Trophoblast cell (in vitro differentiated cells and primary cell): ENCODE measurements at places on chromosomes 5 and 9.

DNA sequence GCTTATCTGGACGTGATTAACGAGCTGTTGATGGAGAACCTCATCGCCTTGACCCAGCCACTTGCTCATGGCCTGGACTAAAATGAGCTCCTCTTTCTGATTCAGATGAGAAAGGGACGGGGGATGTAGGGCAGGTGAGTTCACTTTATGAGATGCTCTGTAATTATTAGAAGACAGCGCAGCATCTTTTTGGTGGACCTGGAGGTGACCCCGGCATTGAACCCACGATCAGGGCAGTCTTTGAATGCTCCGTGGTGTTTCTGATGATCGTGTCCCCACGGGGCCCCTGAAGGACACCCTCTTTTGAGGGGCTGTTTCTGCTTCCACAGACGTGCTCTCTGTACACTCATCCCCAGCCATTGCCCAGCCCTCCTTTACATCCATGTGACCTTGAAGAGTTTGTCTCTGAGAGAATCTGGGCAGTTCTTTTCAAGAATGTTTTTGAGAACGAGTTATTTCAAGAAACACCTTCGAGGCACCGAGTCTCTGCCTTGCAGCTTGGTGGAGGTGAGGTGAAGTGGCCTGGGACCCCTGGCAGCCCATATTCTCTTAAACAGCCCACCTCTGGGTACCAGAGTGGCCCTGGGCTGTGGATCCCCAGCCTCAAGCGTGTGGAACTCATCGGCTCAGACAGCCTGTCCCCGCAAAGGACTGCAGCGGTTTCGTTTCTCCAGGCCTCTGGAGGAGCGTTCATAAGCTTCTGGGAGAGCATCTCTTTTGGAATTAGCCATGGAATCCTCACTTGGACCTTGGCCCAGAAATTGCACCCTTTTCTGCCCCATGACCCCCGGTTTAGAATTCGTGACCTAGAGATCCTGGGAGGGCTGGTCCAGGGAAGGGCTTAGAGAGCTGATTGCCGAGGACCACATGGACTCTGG lies 50.3 kb downstream of the COL5A1 start:
- no peak for DNase-seq

DNA sequence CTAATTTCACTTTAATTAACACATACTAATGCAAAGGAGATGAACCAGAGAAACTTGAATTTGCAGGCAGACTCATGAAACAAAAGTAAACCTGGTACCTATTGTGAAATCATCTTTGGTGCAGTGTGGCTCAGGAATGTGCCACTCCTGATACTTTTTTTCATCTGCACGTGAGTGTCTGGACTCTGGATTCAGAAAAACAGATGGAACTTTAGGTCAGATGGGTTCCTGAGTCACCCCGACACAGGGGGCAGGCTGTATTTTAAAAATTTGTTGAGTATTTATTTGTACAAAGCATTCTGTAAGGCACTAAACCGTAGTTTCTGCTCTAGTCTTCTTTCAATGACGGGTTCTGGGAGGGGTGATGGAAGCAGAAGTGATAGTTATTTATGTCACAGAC lies 52.2 kb upstream of the TUT7 start:
- peak; percentile 84 for DNase-seq

GRCh38 chr5:179381691-179382090 lies 36.4 kb upstream of the ADAMTS2 start:
- no peak for DNase-seq

DNA sequence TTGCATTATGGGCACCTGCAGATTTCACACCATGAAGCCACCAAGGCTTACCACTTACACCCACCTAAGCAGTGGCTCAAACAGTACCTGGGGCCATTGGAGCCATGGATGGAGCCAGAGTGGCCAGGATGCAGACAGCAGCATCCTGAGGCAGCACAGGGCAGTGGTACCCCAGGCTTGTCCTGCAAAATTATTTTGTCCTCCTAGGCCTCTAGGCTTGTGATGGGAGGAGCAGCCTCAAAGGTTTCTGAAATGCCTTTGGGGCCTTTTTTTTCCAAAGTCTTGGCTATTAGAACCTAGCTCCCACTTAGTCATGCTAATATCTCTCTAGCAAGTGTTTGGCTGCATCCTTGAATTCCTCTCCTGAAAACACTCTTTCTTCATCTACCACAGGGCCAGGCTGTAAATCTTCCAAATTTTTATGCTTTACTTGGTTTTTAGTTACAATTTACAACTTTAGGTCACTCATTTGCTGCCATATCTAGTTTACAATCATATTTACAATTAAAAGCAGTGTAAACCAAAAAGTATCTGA lies 15.7 kb downstream of the TMC1 start:
- DNase-seq: no peak

GRCh38 chr5:139131465-139131864 lies 66.7 kb downstream of the SIL1 start:
- no peak for DNase-seq

DNA sequence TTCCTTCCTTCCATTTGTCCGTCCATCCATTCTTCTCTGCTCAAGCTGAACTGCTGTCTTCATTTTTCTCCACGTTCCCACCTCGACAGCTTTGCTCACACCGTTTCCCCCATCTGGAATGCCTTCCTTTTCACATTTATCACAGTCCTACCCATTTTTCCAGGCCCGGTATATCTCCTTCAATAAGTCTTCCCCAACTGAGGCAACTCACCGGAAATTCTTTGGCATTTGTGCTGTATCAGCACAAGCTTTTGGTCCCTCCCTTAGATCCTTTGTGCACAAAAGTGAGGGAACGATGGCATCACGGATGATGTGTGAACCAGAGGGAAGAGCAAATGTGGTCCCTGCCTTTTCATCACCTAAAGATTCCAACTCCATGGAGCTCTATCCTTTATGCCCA lies 45.6 kb upstream of the INSYN2B start:
- no peak for DNase-seq

- DNase-seq: no peak
These were observed 16.8 kb upstream of the SGCD start for GRCh38 chr5:156310115-156310514.

DNA sequence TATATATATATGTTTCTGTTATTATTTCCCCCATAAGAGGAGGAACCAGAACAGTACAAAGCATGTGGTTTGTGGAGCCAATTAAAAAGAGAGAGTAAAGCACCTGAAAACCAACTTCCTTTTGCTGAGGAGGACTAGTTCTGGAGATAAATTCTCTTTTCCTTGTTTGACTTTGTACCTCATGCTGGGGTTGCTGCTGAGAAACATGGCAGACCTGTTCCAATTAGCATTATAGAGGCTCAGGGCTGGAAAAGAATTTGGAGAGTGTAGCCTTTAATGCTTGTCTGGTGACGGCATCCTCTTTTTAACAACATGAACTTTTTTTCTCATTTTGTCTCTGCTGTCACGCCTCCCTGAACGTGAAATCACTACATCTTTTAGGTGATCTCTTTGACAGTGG lies 32.8 kb upstream of the NMUR2 start:
- no peak for DNase-seq

DNA sequence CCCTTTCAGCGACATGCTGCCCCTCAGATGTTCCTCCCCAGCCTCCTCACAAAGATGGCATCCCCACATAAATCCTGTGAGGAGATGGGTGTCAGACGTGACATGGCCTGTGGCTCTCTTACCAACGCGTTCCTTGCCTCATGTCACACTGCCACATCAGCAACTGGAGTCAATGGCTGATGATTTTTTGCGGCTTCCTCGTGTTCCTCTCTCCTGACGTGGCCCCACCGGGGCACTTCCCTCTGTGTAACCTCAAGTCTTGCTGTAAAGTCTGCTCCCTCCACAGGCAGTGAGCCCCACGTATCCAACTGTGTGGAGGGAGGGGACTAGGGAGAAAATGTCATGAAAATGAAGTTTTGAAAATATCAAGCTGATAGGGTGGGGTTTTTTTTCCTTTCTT lies 53.2 kb upstream of the SHISAL2B start:
- no peak for DNase-seq

DNA sequence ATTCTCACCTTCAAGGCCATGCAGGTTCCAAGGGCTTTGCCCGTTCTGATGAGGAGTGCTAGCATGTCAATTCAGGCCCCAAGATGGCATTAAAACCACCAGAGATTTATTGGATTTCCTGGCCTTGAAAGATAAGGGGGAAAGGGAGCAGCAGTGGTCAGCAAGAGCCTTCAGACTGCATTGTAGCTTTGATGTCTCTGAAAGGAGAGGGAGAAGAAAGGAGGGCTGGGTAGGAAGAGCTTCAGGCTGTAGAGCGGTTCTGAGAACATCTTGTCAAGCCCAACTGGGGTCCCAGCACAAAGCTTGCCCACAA lies 41.8 kb upstream of the FGF1 start:
- DNase-seq: no peak

DNA sequence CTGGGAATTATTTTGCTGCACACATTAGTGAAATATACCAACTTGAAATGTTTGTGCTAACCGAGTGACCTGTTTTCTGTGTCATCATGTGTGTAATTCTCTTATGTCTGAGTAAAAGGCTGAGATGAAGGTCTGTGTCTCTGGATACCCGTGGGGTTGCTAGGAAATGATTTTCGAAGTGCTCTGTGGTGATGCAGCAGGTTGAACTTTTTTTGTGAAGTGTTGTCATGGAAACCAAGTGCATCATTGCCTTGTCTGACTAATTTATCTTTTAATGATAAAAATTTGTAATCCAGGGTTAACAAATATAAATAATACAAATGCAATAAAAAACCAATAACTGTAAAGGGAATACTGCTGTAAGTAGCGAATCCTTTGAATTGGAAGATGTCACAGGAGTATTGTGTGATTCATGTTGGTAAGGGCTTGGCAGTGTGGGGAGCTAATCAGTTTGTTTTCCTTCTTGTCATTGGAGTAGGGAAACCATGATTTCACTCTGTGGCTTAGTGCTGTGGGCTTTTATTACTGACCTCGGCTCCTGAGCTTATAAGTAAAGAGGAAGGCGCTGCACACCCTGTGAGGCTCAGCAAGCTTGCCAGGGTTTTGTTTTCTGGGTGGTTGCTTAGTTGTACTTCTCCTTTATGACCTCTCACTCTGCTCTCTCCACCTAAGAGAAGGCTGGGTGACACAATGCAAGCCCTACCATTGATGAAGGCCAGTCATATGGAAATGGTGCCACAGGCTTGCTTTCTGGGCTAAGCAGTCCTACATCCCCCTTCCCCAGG lies 22.3 kb downstream of the PDE8B start:
- no peak for DNase-seq

GRCh38 chr5:53008751-53009150 lies 19.6 kb downstream of the ITGA2 start:
- DNase-seq: no peak

DNA sequence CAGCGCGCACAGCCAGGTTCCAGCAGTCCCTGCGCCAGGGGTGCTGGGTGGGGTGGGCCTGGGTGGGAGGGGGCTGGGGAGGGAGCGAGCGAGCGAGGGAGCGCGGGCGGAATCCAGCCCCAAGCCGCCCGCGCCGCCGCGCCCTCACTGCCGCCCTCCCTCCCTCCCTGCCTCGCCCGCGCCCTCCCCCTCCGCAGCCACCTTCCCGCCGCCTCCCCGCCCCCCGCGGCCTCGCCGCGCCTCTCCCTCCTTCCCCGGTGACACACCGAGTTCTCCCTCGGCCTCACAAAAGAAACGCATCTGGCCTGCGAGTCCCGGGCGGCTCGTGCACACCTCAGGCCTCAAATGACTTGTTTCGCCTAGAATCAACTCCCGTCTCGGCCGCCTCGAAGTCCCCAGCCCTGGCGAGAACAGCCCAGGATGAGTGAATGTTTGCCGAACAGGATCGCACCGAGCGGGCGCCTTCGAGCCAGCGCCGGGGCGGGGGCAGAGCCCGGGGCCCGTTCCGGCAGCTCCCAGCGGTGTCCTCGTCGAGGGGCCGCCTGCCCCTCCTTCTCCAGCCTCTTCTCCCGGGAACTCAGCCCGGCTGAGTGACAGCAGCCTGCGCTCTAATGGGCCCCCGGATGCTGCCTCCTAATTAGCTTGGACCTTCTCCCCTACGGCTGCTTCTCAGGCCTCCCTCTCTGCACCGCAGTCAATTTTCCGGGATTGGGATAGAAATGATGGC lies 371 bp upstream of the PITX1 start:
- no peak for DNase-seq

GRCh38 chr5:137954131-137954879 lies 65.0 kb downstream of the PKD2L2 start:
- no peak for DNase-seq

GRCh38 chr9:126561582-126561981 lies 52.1 kb upstream of the LMX1B start:
- DNase-seq: no peak

DNA sequence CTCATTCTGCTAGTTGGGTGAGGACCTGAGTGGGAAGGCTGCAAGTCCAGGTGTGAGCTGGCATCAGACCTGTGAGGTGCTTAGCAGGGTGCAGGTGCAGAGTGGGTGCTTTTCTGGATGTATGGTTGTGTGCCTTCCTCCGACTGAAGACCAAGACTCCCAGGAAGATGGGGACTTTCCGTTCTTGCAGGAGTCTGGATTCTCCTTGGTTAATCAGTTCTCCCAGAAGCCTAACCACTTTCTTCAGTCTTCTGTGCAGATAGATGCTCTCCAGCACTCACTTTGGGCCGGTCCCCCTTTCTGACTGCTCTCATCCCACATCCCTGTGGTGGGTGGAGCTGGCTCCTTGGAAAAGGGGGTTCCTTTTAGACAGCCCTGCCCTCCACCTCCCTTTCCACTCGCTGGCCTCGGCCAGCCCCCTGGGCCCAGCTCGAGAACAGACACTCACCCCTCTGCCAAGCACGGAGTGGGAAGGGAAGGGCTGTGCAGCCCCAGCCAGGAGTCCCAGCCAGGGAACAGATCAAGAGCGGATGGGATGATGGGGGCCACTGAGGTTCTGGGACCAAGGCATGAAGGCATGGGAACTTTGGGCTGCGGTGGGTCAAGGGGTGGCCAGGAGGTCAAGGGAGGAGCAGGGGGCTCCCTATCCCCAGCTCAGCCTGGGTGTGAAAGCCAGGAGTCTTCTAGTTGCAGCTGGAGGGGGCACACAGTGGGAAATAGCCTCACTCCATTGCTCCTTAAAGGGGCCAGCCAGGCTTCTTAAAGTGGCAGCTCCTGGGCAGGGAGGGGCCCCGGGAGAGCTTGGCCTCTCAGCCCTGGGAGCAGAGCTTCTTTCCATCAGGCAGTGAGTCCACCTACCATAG lies 62.4 kb downstream of the FGF18 start:
- no peak for DNase-seq

DNA sequence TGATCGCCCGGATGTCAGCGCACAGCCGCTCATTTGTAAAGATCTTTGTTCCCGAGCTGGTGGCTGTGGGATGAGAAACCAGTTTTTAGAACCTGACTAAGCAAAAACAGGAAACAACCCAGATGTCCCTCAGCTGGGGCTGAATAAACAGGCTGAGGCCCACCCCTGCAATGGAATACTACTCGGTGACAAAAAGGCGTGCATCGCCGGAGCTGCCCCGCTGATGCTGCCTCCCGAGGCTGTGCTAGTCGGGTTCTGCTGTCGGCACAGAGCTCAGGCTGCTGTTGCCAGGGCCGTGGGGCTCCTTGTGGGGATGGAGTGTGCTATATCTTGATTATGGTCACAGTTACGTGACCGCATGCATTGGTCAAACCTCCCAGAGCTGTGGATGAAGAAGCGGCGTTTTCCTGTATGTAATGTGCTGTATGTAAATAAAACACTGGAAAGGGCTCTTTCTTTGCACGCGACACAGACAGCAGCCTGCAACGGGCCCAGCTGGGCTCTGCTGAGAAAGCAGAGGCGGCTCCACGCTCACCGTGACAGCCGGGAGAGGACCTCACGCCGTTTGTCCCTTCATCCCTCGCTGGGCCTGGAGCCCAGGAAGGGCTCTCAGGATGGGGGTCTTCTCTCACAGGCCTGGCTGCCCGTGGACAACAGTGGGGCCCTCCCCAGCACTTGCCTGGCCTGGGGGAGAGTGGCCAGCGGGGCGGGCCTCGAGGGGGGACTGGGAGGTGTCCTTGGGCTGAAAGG lies 51.5 kb upstream of the RNU6ATAC start:
- peak; percentile 11 for DNase-seq

GRCh38 chr5:141669520-141669919 lies 12.5 kb downstream of the ARAP3 start:
- no peak for DNase-seq
